NCI-H1436 (cell line): ENCODE measurements at places on chromosomes 3 and 15.

- DNase-seq, result no peak
Measured at GRCh38 chr3:127152684-127153505, 40.0 kb upstream of the PRR23E start.

DNA sequence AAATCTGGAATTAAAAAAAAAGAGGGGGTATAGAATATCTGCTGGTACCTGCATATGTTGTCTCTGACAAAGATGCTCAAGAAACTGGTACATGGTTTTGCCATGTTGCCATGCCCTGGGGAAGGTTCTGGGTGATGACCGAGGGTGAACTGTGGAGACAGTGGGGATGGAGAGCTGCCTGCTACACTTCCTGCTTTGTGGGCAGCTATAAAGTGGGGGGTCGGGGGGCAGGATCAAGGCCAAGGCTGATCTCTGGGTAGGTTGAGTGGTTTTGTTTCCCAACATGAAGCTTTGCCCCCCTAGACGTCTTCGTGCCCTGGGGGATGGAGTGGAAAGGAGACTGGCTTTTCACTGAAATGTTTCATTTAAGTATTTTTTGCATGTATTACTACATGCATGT is 74.6 kb downstream of the IQSEC1 start:
- DNase-seq, result no peak

- DNase-seq, result no peak
Measured at GRCh38 chr15:26521130-26521529, 251.7 kb downstream of the GABRB3 start.

DNA sequence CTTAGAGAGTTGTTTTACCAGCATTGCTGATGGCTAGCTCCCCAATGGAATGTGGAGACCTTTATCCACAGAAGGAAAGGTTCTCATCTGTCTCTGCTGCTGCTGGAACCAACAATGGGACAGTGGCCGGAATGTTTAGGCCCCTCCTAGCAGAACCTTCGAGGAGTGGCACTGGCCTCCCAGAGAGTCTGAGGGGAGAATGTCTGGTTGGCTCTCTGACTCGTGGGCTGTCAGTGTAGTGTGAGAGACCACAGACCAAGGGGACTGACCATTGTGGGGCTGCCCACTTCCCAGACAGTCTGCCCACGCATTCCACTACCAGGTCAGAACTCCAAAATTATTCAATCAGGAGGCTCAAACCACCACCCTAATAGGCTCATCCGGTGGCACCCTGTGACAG is 5.1 kb downstream of the RASL12 start:
- DNase-seq, result no peak

GRCh38 chr3:10505050-10505790 is at the start of gene ATP2B2:
TSS of gene ATP2B2 (minus strand) at chr3:10505586. CDS start at chr3:10449543, 56,043 bp downstream.
- DNase-seq, result peak; percentile 15
